ENCODE measurements at places on chromosomes 4 and X.

- peak; percentile 7 for DNase-seq
Measured at GRCh38 chrX:13742397-13743176, 8.0 kb downstream of the OFD1 start.

- DNase-seq = no peak
Measured at GRCh38 chr4:55340266-55340665, 5.8 kb upstream of the SRD5A3 start.

- no peak for DNase-seq
Measured at GRCh38 chrX:133586443-133586842, 171.2 kb upstream of the GPC4 start.

GRCh38 chr4:84792366-84793301 is 173.9 kb downstream of the WDFY3 start:
- no peak for DNase-seq

GRCh38 chr4:86033171-86033570 is 326.7 kb downstream of the MAPK10 start:
- DNase-seq = no peak

DNA sequence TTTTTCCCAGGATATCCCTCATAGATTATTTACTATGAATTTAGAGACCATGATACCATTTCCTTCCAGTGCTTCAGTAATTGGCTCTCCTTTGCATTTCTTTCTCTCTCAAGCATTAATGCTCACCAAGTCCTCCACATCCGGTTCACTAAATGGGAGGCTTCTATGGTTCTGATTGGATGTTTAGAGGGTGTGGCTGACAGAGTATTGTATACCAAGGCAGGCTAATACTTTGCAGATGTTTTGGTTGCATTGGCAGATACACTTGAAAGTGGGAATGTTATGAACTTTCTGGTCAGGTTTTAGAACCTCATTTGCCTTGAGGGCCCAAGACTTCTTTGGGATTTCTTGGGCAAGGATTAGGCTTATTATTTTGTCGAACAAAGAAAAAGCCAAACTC is 24.2 kb downstream of the CBLL2 start:
- no peak for DNase-seq

DNA sequence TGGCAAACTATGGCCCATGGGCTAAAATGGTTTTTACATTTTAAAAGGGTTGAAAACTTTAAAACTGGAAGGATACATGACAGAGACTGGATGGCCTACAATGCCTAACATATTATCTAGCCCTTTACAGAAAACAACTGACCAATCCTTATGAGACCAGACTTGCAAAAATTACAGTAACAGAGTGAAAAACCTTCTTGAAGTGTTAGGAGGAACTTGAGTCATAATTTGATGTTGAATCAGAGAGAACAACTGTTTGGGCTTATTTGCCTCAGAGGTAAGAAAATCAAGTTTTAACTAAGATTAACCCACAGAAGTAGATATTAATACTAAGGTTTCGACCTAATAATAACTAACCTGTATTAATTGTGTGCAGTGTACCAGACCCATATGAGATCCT is 12.4 kb upstream of the NAP1L5 start:
- DNase-seq = no peak

- no peak for DNase-seq
Measured at GRCh38 chr4:157514711-157515110, 294.2 kb downstream of the GRIA2 start.

DNA sequence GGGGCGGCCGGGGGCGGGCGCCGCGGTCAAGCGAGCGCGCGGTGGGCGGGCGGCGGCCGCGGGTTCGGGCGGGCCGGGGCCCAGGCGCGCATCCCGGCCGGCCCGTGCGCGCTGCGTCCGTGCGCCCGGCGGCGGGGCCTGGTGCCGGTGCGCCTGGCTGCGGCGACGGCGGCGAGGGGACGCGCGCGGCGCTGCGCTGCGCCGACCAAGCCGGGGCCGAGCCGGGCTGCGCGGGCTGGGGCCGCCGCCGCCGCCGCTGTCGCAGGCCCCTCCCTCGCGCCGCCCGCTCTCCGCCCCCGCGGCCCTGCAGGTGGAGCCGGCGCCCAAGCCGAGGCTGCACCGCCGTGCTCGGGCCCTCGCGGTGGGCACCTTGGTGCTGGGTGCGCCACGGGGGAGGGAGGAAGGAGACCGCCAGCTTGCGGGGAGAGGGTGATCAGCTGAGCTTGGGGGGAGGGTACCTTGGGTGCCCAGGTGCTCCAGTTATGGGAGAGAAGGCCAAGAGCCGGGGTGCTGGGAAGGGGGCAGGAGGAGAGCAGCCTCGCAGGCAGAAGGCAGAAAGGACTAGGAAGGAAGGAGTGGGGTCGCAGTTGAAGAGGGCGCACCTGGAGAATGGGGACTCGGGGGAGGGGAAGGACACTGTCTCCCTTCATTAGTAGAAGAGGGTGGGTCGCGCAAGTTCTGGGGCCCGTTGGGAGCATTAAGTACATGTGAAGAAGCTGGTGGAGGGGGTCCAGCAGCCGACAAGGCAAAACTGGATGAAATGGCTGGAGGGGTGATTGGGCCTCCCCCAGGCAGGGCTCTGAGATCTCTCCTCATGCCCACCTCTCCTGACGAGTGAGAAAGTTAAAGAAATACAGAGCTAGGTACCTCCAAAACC is at the start of gene PPP2R2C:
Gene PPP2R2C, minus strand, starts transcription at position 228 of the 877 bp plus-strand sequence. CDS start 385 bp downstream, outside the sequence.
- no peak for DNase-seq

GRCh38 chr4:87451537-87451936 is 29.2 kb downstream of the NUDT9 start:
- DNase-seq = no peak

DNA sequence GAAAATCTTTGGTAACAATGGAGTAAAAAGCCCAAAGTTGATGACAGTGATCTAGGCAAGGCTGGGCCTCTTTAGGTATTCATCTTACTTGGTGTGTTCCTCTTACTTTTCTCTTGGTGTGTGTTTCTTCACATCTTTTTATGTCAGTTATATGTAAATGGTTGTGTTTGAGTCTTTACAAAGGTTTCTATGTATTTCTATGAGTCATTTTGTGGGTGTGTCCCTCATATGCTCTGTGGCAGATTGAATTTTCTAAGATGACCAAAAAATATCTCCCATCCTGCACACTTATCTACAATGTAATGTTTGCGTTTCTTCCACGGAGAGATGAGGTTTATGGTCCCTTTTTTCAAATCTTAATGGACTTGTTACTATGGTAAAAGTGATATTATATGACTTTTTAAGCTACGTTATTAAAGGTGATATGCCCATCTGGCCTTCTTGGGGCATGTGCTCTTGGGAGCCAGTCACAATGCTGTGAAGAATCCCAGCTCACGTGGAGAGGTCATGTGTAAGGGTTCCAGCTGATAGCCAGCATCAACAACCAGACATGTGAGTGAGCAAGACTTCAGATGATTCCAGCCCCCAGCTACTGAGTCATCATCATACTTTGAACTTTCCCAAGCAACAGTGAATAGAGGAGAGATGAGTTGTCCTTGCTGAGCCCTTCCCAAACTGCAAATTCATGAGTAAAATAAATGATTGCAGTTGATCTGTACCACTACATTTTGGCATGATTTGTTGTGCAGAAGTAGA is 126.9 kb downstream of the CBLL2 start:
- no peak for DNase-seq

GRCh38 chr4:113635739-113636437 is 125.7 kb downstream of the CAMK2D start:
- DNase-seq = no peak

DNA sequence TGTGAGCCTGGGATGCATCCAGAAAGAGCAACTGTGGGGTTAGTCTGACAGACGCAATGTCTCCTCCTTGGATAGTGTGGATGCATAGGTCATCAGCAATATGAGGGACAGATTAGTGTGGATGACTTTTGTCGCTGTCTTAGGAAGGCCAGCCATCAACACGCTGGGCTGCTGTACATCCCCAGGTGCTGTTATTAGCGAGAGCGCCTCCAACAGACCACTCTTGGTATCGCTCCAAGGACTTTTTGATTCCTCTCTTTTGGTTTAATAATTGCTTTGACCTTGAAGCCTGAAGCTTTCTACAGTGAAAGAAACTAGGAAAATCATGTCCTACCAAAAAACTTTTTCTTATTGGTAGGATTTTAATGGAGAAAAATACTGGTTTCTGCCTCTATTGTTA is 76.7 kb downstream of the TMEM131L start:
- DNase-seq = no peak

GRCh38 chrX:78283511-78283910 is 43.9 kb downstream of the CYSLTR1 start:
- no peak for DNase-seq
